ENCODE measurements at places on chromosomes 16 and 17.

GRCh38 chr17:10116753-10117420, 81.5 kb downstream of the GAS7 start:
- DNase-seq = no peak

DNA sequence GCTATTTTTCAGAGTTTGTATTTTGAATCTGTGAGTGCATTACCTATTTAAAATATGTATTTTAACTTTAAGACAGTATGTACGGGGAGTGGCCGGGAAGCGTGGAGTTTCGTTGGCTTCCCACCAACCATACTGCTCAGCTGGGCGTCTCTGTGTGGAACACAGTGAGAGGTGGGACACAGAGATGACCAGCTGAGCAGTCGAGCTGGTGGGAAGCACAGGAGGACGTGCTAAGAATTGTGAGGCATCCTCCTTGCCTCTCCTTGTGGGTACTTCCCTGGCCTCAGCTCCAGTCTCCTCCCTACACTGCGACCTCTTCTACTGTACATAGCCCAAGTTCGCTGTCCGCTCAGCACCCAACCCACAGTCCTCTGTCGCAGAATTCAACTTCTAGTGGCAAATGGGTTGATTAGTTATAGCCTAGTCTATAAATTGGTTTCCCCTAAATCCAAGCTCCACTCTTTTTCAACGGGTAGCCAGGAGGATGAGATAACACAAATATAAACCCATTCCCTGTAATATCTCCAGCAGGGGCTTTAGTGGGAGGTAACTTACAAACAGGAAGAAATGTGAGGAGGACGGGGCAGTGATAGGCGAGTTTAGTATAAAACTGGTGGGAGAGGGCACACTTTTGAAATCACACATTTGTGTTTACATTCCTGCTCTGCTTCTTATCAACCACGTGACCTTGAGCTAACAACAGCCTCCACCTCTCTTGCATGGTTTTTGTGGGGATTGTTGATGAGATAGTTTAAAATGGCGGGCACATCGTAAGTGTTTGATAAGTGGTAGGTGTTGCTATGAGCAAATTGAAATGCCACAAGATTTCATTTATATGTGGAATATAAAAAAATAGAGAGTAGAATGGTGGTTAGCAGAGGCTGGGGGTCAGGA, 211.9 kb upstream of the HS3ST3A1 start:
- DNase-seq = no peak

- DNase-seq = no peak
These were observed 2.5 kb downstream of the CCDC78 start for GRCh38 chr16:723695-724094.

DNA sequence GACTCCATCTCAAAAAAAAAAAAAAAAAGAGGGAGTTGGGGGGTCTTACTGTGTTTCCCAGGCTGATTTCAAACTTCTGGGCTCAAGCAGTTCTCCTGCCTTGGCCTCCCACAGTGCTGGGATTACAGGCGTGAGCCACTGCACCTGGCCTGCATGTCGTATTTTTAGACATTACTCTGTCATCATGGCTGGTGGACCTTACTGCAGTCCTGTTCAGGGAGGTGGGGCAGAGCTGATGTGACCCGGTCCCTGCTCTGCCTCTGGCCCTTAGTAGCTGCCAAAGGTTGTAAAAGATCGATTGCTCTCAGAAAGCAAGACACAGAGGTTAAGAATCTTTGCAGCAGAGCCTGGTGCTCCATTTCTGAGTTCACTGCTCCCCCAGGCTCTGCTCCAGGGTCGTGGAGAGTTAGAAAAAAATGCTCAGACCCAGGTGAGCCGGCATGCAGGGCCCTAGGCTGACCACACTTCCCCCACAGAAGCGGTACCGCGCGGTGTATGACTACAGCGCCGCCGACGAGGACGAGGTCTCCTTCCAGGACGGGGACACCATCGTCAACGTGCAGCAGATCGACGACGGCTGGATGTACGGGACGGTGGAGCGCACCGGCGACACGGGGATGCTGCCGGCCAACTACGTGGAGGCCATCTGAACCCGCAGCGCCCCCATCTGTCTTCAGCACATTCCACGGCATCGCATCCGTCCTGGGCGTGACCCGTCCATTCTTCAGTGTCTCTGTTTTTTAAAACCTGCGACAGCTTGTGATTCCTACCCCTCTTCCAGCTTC, 7.1 kb upstream of the LASP1NB start:
- no peak for DNase-seq

DNA sequence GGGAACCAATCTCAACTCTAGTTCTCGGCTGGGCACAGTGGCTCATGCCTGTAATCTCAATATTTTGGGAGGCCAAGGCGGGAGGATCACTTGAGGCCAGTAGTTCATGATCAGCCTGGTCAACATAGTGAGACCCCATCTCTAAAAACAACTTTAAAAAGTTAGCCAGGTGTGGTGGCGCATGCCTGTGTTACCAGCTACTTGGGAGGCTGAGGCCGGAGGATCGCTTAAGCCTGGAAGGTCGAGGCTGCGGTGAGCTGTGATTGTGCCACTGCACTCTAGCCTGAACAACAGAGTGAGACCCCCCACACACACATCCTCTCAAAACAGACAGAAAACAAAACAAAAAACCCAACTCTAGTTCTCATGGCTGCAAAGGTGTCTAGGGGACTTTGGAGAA, 4.9 kb downstream of the THRA start:
- DNase-seq = no peak

GRCh38 chr16:19517424-19518089, 4.3 kb downstream of the GDE1 start:
- peak; percentile 34 for DNase-seq

DNA sequence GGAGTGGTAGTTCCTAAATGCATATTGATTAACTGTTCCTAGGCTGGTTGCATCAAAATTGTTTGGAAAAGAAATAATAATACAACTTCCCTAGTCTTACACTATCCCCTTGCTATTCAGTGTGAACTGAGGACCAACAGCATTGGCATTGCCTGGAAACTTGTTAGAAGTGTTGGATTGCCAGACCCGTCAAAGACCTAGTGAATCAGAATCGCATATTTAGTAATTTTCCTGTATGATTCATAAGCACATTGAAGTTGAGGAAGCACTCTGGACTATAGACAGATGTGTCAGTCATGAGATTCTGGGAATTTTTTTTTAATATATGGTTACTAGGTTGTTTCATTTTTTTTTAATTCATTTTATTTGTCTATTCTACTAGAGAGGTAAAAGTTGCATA, 34.7 kb upstream of the KCNJ16 start:
- no peak for DNase-seq

DNA sequence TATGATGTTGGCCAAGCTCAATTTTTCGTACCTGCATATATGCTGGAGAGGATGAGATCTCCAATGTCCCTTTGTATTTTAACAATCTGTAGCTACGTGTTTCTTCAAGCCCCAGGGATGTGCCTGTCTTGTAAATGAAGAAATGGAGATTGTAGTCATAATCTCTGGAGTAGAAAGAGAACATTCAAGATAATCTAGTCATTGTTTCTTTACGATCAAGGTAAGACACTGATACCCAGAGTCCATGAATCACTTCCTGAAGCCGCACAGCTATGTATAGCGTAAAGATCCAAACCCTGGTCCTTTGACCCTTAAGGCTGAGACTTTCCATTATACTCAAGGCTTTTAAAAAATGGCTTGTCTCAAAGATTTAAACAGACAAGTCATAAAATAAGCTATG, 205.5 kb downstream of the HS3ST3B1 start:
- no peak for DNase-seq

GRCh38 chr17:71430281-71430680, 690.5 kb upstream of the SOX9 start:
- DNase-seq = no peak

GRCh38 chr16:51390877-51391276, 239.8 kb upstream of the SALL1 start:
- no peak for DNase-seq

DNA sequence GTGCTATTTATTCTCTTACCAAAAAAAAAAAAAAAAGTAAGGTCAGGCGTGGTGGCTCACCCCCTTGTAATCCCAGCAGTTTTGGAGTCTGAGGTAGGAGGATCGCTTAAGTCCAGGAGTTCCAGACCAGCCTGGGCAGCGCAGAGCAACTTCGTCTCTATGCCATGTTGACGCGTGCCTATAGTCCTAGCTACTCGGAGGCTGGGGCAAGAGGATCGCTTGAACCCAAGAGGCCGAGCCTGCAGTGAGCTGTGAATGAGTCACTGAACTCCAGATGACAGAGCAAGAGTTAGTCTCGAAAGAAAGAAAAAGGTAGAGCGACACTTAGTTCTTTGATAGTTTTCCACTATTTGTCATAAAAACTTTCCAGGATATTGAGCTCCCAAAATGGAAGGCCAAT, 1.4 kb upstream of the TENT4B start:
- DNase-seq = no peak

- no peak for DNase-seq
These were observed 9.0 kb downstream of the SRR start for GRCh38 chr17:2312736-2313135.

DNA sequence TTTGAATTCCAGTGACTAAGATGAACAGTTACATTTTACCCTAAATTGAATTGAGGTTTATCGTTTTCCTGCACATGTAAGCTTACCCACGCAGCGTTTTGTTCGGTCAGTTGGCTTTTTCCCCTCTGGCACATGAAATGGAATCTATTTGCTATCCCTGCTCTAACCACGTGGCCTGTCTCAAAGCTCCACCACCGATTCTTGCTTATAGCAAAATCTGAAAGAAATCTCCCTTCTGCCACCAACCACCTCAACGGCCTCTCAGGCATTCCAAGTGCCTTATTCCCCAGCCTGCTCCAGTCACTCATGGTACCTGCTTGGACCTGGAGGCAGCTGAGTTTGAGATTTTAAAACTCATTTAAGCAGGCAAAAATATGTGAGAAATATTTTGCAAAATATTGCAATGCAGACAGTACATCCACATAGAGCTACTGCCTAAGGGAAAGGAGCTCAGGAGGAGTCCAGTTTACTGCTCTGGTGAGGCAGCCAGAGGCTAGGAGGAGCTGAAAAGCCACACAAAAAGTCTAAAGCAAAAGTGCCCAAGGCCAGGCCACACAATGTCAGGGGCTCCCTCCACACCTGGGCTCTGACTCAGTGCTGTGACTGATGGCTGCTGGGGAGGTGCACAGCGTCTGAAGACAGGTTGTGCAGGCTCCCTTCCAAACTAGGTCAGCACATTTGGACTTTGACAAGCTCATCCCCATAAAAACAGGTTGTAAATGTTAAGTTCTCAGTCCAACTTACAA, 26.4 kb downstream of the ARHGAP17 start:
- DNase-seq = no peak

- DNase-seq = peak; percentile 70
These were observed 15.8 kb downstream of the TMC6 start for GRCh38 chr17:78112518-78113471.

- DNase-seq = no peak
These were observed 99.0 kb downstream of the OMG start for GRCh38 chr17:31198026-31198425.

DNA sequence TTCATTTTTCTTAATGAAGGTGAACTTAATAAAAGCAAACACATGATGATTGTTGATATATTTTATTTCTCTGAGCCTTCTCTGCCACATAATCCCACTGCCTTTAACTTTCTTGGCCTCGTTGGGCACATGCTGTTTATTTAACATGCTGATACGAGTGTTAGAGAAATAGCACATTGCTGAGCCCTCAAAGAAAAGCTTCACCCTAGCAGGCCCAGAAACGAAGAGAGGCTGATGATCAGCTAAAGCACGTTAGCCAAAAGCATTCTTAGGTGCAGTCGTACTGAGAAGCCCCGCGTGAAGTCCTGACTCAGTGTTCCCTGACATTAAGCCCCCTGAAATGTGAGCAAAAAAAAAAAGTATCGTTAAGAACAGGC, 122.8 kb downstream of the CCDC182 start:
- DNase-seq = no peak

GRCh38 chr17:17937201-17937853, 34.9 kb downstream of the TOM1L2 start:
- DNase-seq = no peak

GRCh38 chr17:79045842-79046196, 21.9 kb downstream of the C1QTNF1 start:
- peak; percentile 41 for DNase-seq

DNA sequence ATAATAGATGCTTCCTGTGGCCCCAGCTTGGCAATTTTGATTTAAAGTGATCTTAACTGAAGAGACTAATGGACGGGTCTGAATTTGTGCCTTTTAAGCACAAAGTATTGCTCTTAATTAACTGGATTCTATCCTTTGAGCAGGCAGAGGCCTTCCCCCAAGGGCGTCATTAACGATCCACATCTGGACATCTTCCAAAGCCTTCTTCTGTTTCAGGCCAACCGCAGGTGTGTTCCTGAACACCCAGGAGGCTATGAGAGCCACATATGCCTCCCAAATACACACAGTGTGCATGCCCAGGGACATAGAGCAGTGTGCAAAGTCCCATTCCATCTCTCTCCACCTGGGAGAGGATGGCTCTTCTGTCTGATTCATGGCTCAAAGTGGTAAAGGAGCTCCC, 42.3 kb downstream of the MAPT start:
- no peak for DNase-seq

- no peak for DNase-seq
These were observed 1.8 kb downstream of the USP7 start for GRCh38 chr16:8961811-8962390.

- DNase-seq = no peak
These were observed 6.5 kb downstream of the DPEP2 start for GRCh38 chr16:67992661-67993206.

- no peak for DNase-seq
These were observed 67.0 kb upstream of the CNTNAP4 start for GRCh38 chr16:76210157-76210556.

- no peak for DNase-seq
These were observed 337.5 kb downstream of the SOX9 start for GRCh38 chr17:72458301-72458700.

DNA sequence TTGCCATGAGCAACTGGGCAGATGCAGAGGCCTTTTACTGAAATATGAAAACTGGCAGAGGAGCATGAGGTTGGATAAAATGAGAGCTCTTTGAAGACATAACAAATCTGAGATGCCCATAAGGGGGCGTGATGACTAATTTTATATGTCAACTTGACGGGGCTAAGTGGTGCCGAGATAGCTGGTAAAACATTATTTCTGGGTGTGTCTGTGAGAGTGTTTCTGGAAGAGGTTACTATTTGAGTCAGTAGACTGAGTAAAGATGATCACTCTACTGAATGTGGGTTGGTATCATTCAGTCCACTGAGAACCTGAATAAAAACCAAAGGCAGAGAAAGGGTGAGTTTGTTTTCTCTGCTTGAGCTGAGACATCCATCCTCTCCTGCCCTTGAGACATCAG, 454.2 kb downstream of the NPIPA7 start:
- no peak for DNase-seq
